ENCODE measurements at places on chromosomes 6 and 20.

- no peak for DNase-seq
Measured at GRCh38 chr6:129787816-129788215, 73.3 kb downstream of the TMEM244 start.

- DNase-seq = no peak
Measured at GRCh38 chr6:131914234-131914633, 36.9 kb downstream of the CCN2 start.

- peak; percentile 24 for DNase-seq
Measured at GRCh38 chr6:37456816-37457560, 24.0 kb downstream of the CMTR1 start.

GRCh38 chr6:118335325-118335816 lies 212.7 kb upstream of the PLN start:
- no peak for DNase-seq

DNA sequence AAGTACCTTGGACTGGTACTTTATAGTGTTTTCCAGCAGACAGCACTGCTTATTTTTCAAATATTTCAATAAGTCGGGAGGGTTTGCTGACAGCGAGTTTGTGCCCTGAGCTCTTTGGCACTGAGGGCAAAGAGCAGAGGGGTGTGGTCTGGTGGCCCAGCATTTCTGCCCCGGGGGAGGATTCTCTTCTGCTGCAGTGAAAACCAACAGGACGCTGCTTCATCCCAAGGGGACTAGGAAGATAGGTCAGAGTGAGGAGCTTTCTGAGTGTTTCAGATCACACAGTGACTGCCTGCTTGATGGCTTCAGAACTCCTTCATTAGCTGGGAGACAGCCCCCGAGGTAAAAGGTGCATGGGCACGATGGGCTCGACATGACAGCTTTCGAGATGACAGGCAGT lies 8.6 kb downstream of the ULBP2 start:
- no peak for DNase-seq

DNA sequence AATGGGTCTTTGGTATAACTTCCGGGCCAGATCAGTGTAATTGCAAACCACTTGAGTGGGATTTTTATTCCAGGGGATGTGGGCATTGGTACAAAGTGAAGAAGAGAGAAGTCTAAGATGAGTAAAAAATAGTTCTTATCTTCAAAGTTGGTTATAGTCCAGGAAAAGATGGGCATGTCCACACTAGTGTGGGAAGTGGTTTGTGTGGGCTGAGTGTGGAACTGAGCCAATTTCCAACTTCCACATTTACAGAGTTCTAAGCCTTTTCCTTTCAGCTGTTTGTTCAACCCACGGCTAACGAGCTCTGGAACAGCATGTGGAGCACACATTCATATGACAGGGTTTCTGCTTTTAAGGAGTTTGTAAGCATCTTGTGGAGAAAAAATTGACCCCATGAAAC lies 72.3 kb upstream of the IFNGR1 start:
- DNase-seq = peak; percentile 42

- no peak for DNase-seq
Measured at GRCh38 chr6:140544431-140544830, 1170.0 kb upstream of the CITED2 start.

- DNase-seq = no peak
Measured at GRCh38 chr6:143711714-143712113, 33.9 kb downstream of the PHACTR2 start.

DNA sequence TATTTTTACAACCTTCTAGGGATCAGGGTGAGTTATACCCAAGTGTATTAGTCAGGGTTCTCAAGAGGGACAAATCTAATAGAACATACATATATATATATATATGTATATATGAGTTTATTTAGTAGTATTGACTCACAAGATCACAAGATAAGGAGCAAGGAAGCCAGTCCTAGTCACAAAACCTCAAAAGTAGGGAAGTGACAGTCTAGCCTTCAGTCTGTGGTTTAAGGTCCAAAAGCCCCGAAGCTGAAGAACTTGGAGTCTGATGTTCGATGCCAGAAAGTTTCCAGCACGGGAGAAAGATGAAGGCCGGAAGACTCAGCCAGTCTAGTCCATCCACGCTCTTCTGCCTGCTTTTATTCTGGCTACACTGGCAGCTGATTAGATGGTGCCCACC lies 632.7 kb upstream of the AGPAT4 start:
- DNase-seq = no peak

DNA sequence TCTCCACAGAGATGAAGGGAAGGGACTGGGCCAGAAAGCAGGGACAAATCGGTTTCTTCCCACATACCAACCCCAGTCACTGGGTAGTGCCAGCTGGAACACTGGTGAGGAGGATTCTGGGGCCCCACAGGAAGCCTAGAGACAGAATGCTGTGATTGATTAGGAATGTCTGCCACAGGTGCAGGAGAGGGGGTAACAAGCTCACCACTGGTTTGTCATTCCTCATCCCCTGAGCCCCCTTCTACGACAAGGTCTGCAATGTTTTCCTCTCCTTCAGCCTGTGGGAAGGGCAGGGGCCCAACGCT lies 89.8 kb downstream of the PREX1 start:
- DNase-seq = no peak

DNA sequence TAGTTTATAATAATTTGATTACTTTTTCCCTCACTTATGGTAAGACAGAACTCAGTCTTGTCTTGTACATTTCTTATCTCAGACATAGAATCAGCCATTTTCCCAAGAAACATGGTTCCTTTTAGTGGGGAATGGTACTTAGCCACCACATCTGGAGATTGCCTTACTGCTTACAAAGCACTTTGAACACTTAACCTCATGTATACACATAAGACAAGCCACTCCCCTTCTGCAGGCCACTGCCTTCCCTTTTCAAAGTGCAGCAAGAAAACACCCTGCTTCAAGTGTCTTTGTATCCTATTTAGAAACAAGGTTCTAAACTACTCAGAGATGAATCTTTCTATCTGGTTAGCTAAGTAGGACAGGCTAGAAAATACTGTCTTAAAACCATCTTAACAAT lies 159.2 kb downstream of the UBE3D start:
- DNase-seq = no peak

DNA sequence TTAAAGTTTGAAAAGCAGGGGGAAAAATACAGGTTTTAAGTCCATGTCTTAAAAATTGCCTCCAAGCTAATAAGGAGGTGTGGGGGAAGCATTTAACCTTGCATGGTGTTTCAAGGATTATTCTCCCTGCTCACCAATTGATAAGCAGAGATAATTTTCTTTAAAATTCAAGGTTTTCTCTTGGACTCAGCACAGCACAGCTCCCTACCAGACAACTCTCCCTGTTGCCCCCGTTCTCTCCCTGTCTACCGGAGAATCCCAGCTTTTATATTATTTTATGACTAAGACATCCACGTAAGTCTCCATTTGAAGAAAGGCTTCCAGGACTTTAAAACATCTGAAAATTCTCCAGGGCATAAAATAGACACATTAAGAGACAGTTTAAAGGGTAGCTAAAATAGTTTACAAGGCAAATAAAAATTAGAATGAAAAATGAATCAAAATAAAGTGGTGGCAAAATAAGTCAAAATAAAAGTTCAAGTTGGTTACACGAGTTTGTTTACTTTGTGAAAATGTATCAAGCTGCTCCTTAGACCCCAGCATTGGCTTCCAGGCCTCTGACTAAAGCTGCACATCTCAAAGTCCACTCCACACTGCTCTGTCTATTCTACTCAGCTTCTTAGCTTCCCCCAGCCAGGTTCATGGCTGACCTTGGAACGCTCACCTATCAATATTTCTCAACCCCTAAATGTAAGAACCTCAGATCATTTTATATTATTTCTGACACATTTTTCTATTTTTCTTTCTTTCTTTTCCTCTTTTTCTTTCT lies 188.6 kb upstream of the PLCB4 start:
- DNase-seq = no peak

- DNase-seq = no peak
Measured at GRCh38 chr20:53840532-53840931, 229.9 kb downstream of the BCAS1 start.
